ENCODE measurements at places on chromosomes 6 and 20.
A peak's percentile ranks its signal among the peaks of the same experiment; 100 is the strongest.

DNA sequence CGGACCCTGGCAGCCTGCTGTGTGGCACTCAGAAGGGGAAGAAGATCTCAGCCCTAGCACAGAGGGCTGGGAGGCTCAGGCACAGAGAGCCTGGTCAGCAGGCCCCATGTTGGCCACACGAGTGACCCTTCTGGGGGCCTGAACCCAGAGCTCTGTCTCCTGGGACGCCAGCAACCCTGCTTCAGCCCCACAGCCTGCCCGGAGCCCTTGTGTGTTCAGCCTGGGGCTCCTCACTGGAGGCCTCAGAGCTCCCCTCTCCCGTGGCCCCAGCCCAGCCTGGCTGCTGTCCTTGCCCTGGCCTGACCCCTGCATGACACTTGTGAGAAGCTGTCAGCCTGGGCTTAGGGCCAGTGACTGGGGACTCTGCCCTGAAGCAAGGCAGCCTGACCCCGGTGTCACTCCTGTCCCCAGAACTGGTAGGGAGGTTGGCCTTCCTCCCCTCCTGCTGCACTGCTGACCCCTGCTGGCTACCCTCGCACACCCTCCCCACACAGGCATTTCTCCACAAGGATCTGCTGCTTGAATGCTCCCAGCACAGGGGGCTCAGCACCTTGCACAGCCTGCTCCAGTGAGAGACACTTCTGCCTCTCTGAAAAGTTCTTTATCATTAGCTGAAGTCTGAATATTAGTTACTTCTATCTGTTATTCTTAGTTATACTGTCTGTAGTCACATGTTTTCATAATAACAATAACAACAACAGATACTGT is 15.4 kb upstream of the IP6K3 start:
- no peak for DNase-seq

GRCh38 chr6:45677381-45678284 is 299.9 kb upstream of the SUPT3H start:
- no peak for DNase-seq

DNA sequence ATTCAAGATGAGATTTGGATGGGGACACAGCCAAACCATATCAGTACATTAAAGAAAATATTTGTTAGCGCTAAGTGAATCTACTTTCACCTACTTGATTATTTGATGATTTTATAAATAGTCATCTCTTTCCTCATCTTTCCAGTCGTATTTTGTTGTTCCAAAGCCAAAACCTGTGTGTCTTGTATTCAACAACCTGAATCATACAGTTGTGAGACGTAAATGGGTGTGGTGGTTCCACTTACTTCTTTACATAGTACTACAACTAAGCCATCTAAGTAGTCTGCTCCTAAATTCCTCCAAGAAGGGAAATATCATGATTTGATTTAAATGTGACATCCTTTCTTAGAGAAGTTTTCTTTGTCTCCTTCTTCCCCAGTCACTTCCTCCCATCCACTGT is 132.8 kb downstream of the ESR1 start:
- no peak for DNase-seq

DNA sequence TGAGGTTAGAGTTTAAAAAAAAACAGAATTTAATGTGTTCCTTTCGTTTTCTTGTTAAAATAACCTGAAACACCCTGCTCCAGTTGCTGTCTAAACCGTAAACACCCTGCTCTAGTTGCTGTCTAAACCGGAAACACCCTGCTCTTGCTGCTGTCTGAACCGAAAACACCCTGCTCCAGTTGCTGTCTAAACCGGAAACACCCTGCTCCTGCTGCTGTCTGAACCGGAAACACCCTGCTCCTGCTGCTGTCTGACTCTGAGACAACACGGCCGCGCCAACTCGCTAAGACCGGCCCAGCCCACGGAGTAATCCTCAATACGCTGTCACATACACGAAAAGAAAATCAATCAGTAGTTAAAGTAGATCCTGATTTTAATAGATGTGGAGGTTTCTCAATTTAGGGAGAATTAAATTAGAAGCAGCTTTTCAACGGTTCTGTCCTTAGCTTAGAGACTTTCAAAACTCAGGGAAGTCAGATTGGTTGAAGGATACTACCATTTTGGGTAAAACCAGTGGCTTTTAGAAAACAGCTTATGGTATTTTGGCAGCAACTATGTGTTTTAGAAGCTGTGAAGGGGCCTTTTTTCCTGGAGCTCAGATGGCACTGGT is 98.3 kb downstream of the RAMACL start:
- peak; percentile 43 for DNase-seq

DNA sequence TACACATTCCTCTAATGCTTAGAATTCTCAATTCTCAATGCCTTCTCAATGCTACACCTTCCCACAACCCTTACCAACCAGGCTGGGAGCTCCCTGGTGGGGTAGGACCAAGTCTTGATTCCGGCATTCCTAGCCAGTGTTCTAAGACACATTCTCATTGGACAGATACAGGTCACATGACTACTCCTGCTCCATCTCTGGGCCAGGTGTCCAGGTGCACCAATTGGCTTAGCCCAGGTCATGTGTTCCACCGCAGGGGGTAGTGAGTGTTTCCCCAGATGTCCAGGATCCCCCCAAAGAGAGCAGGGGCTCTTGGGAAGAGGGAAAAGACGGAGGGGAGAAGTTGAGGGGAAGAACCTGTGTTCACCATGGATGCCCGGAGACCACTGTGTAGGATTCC is 58.7 kb upstream of the MLN start:
- no peak for DNase-seq

- DNase-seq: no peak
These were observed 421.8 kb upstream of the SLC35B3 start for GRCh38 chr6:8857160-8857559.

GRCh38 chr20:59705651-59706399 is 101.5 kb downstream of the PHACTR3 start:
- no peak for DNase-seq

DNA sequence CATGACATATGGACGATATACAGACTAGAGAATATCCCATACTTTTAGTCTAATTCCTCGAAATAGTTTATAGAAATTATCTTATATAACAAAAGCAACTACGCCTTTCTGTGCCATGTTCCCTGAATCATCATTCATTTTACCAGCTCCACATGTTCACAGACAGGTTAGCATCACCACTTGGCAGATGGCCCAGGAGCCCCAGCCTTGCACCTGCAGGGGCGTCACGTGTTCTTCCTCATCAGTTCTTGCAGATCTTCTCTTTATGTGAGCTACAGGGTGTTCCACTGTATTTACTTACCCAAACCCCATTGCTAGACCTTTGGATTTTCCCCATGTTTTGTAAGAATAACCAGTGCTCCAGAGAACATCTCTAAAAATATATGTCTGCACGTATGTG is 12.6 kb upstream of the BNIP5 start:
- DNase-seq: no peak

DNA sequence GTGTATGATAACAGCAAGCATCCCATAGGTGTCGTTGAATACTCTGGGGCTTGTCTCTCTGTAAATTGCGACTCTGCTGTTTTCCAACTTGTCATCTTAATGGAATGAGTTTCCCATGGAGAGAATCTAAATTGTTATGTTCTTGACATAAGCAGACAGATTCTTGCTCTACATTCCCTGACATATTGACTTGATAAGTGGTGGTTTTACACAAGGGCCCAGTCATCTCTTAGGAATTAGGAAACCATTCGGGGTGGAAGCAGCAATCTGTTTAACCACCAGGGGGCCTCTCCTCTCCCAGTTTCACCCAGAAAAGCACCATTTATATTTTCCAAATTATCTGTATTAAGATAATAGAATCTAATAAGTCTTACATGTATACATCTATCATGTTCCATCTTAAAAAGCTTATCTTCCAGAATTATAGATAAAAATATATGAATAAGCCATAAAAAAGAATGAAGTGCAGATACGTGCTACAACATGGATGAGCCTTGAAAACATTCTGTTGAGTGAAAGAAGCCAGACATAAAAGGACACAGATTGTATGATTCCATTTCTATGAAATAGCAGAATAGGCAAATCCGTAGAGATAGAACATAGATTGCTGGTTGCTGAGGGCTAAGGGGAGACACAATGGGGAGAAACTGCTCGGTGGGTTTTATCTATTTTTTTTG is 23.1 kb upstream of the MROH8 start:
- no peak for DNase-seq

- no peak for DNase-seq
These were observed 99.3 kb downstream of the RTN4IP1 start for GRCh38 chr6:106530026-106530425.

GRCh38 chr6:31116661-31117385 is 2.2 kb downstream of the PSORS1C1 start:
- no peak for DNase-seq

- no peak for DNase-seq
These were observed 6.7 kb downstream of the SNAI1 start for GRCh38 chr20:49989234-49990065.
